Hypothalamus (tissue), 51 donors: ENCODE measurements at places on chromosomes 11 and 22.

GRCh38 chr11:132874638-132875037, 657.7 kb downstream of the OPCML start:
- no peak for DNase-seq

DNA sequence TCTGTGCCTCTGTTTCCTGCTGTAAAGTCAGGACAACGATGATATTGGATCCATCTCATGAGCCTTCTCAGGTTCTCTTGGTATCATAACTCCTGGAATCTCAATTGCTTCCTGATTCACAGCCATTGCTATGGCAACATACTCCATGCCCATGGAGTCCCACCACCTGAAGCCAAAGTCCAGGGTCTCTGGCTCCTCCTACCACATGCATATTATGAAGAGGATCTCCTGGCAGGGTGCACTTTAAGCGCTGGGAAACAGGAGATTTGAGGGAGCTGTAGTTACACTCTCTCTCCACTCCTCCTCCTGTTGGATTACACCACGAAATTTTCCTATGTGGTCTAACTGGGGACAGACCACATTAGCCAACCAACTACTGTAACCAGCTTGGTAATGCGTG, 130.9 kb upstream of the SEZ6L start:
- no peak for DNase-seq

DNA sequence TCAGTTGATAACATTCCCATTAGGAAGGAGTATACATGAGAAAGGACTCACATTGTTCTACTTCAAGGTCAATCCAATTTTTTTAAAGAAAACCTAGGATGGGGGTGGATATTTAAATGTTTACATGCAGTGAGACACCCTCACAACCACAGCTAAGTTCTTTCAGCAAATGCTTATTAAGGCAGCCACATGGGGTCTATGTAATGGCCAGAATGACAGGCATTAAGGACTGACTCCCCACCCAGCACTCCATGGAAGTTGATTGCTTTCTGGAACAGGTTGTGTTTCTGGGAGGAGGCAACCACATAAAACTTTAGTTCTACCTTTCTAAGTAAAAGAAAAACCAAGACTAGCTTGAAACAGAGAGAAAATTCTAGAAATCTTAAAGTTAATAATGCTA, 662.0 kb upstream of the CCDC90B start:
- DNase-seq = no peak

GRCh38 chr11:637593-638521, 788 bp downstream of the DRD4 start:
- no peak for DNase-seq

- DNase-seq = no peak
Measured at GRCh38 chr22:19130959-19131684, at the start of gene TSSK2. TSSK2 (plus strand) TSS chr22:19131308; CDS start chr22:19131400, 92 bp downstream.

- DNase-seq = no peak
Measured at GRCh38 chr11:110855191-110855590, 143.0 kb upstream of the ARHGAP20 start.

DNA sequence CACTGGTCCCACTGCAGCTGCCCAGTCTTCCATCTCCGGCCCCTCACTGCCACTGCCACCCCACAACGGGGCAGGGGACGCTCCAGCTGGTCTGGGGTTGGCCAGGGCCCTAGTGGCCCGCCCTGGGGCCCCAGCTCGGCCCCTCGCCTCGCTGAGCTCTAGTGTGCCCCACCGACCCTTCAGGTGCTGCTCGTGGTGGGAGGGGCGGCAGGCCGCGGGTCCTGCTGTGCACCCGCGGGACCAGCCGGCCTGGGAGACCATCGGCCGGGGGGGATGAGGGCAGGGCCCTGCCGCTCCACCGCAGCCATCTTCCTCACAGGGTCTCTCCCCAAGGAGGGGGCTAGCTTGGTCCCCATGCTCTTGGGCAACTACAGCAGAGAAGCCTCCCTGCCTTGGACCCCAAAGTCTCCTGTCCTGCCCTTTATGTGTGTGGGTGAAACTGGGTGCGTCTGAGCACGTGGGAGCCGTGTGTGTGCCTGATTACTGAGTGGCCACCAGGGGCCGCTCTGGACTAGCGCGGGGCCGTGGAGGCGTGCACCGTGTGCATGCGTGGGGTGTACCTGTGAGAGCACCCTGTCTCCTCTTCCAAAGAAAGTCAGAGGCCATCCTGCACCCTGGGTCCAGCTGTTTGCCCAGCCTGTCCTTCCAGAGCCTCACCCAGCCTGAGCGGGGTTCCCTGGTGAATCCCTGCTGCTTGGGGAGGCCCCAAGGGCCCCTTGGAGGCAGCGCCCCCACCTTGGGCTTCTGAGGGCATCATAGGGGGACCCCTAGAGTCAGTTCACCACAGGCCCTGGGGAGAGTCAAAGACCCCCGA, 6.0 kb upstream of the ACR start:
- DNase-seq = no peak

GRCh38 chr11:78161962-78162371, 22.5 kb upstream of the ALG8 start:
- DNase-seq = no peak

DNA sequence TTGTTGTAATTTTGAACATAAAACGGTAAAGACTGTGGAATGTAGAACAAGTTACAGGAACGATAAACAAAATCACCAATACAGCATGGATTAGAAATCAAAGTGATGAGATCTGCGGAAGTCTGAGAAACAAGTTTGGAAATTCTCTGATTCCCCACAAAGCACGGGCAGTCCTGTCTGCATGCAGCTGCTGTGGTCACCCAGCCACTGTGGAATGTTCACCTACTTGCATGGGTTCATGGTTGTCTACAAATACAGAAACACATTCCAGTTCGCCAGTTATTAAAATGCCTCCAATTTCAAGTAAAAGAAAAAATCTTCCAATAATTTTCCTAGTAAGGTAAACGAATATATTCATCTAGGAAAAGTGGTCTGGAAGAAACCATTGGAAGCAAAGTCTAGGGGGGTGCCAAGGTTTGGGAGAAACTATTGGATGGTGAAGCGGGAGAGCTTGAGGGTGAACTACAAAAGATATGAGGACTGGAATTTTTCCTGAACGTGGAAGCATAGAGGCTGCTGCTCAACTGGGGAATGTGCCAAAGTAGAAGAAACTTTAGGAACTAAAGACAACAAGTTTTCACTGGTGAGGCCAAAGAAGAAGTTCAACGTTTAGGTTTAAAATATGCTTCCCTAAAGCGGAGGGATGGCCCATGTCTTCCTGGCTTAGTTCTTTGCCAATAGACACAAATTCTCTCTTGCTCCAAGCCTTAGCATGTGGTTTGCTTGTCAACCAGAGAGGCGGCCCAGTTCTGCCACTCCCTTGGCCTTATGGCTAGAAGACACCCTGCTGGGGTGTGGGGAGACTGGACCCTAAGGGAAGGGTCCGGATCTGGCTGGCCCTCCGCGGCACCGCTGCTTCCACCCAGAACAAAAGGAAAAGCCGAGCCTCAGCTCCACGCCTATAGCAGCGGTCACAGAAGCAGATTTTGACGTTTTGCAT, 70.2 kb downstream of the CTTN start:
- no peak for DNase-seq
